ENCODE measurements at places on chromosomes 4 and X.

GRCh38 chr4:159150821-159151390 is 48.0 kb downstream of the RAPGEF2 start:
- DNase-seq: no peak

DNA sequence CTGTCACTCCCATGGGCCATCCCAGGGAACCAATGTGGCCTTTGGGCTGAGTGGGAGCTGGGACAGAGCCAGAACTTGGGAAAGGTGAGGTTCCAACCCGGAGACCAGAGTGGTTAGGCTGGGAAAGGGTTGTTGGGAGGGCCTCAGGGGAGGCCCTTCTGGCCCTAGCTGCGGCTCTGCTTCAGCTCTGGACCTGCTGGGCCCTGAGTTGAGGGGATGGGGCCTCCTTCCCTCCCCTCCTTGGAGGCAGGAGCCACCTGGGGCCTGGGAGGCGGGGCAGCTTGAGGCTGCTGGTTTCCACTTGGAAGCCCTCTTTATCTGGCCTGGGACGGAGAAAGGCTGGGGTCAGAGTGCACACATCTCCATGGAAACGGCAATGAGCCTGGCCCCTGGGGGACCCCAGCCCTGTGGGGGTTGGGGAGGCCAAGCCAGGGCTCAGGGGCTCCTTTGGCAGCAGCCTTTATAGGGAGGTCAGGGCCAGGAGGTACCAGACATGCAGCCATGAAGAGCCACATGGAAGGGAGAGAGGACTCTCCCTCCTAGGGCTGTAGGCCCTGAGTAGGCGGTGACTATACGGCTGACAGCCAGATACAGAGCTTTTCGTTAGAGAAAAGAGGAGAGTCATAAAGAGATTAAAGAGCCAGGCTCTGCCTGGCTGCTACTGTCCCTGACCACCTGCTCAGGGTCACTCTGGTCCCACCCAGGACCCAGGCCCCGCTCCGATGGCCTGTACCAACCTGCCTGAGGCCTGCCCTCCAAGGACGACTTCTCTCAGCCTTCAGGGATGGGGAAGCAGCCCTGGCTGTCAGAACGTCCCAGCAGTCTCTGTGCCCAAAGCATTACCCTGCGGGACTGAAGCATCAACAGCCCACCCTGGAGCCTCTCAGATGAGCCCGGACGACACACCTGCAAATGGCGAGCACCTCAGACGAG is 6.9 kb upstream of the NSD2 start:
- DNase-seq: no peak

GRCh38 chr4:169664615-169665014 is 44.2 kb downstream of the CLCN3 start:
- DNase-seq: peak; percentile 29

GRCh38 chr4:143186649-143187048 is 1.9 kb downstream of the USP38 start:
- no peak for DNase-seq

- no peak for DNase-seq
Observed at GRCh38 chr4:18934197-18934596, 912.6 kb upstream of the LCORL start.

DNA sequence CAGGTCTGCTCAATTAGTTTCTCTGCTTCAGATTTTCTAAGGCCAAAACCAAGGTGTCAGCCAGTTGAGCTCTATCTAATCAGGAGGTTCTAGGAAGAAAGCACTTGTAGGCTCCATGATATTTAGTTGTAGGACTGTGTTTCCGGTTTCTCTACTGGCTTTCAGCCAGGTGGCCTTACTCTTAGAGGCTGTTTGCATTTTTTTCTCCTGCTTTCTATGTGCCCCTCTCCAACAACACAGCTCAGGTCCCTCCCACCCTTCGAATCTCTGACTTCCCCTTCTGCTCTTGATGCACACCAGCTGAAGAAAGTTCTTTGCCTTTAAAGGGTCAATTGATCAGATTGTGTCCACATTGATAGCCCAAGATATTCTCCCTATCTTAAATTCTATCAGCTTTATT is 245.2 kb downstream of the RAB28 start:
- DNase-seq: no peak

DNA sequence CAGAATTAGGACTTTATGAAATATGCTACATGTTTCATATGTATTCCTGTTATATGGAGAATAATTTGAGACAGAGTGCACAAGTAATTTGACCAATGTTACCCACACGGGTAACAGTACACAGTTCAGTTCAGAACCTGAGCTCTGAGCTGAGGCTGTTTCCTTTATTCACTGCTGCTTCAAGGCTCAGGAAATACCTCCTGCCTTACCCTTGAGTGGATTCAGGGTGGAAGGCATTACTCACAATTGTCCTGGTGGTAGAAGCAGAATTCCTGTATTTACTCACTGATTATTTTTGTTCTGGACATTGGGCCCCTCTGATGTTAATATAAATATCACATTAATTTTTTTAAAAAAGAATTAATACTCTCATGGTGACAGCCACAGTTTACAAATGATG is 73.5 kb upstream of the CAMK2D start:
- peak; percentile 50 for DNase-seq

DNA sequence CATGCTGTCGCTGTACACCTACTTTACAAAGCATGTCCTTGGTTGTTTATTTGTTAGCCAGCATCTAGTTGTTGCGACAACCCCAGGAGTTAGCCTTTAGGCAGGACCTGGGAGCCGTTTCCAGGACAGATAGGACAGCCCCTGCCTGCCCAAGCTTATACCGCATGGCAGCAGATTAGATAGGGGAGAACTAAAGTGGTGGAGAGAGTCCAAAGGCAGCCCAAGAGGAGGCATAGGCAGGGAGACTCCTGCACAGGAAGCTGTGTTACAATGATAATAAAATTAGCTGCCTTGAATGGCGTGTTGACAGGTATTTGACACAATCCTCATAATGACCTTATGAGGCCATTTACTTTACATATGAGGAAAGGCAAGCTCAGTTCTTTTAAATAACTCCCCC is 13.0 kb downstream of the NSDHL start:
- DNase-seq: no peak

- no peak for DNase-seq
Observed at GRCh38 chr4:39763714-39764572, 66.0 kb downstream of the UBE2K start.

GRCh38 chr4:114911111-114911510 is 202.3 kb downstream of the NDST4 start:
- no peak for DNase-seq

- DNase-seq: no peak
Observed at GRCh38 chr4:64799751-64800150, 390.5 kb upstream of the TECRL start.

- peak; percentile 56 for DNase-seq
Observed at GRCh38 chr4:145507636-145508035, 26.0 kb downstream of the SMAD1 start.

- no peak for DNase-seq
Observed at GRCh38 chrX:69024931-69025330, 140.3 kb downstream of the PJA1 start.

GRCh38 chrX:148459343-148459742 is 41.1 kb upstream of the AFF2 start:
- no peak for DNase-seq

- no peak for DNase-seq
Observed at GRCh38 chr4:39498727-39499020, 28.6 kb downstream of the UGDH start.

DNA sequence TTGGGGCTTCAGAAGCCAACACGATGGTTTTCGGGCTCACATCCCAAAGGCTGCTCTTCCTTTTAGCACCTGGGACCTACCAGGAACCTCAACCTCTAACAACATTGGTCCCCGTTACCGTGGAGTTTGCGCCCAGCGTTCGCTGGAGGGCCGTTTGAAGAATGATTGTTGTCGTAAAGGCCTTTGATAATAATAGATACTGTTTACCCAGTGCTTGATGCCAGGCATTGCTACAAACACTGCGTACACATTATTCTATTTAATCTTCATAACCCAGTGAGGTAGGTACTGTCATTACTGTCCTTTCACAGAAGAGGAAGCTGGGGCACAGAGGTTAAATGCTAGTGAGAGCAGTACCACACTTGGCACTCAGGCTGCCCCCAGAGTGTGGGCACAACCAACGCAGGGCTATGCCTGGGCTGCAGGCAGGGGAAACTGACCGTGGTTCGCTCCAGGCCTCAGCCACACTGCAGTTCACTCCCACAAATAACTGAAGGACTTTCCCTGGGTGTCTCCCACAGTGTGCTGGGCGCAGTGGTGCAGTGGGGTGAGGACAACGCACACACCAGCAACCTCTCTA is 1.0 kb upstream of the ACSL1 start:
- no peak for DNase-seq

GRCh38 chr4:84915396-84915780 is 51.1 kb downstream of the WDFY3 start:
- no peak for DNase-seq

GRCh38 chrX:74923942-74924448 is 1.3 kb downstream of the NEXMIF start:
- DNase-seq: no peak
